ENCODE measurements at places on chromosomes 6 and 20.

- DNase-seq, result no peak
Observed at GRCh38 chr20:38840894-38841470, 35.5 kb downstream of the PPP1R16B start.

DNA sequence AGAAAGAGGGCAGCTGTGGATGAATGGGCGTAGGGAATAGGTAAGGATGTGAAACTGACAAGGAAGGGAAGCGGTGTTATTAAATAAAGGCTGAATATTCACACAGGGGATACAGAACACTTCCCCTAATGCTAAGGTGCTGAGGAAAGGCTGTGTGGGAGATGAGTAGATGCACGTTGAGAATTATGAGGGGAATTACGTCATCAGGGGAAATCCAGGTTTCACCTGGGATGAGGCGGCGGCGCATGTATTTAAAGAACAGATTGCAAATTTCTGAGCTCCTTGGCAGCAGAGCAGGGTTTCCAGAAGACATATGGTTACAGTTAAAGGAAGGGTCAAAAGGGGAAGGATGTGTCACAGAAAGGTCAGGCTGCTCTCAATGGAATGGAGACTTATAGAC lies 28.7 kb upstream of the EDN1 start:
- DNase-seq, result no peak

DNA sequence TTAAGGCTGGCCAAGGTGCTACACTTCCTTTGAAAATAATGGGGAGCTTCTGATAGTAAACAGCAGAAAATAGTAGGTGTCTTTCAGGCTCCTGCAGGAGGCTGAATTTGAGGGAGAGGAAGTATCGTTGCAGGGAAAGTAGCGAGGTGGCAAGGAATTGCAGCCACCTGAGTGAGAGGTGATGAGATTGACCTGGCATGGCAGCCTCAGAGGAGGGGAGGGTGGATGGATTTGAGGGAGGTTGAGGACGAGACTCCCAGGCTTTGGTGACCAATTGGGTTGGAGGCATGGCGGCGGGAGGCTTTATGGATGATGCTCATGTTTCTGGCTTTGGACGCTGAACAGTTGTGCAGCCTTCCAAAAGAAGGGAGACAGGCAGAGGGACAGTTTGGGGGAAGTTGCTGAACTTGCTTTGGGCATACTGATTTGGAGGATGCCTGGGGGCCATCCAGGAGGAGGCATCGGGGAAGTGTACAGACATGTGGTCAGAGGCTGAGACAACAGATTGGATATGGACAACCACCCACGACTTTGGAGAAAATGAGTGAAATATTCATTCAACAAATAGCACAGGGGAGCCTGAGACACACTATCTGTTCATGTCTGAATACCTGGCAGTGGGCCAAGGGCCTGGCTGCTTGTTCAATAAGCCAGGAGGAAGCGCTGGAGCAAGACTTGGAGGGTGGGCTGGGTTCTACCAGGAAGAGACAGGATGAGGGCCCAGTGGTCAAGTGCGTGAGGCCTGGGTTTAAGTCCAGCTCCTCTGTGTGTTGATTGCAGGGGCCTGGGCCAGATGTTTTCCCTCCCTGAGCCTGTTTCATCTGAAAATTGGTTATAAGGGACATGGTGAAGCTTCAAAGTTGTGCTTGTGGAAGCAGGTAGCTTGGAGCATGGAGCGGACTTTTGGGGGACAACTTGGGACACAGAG lies 113.2 kb downstream of the CEBPB start:
- no peak for DNase-seq

DNA sequence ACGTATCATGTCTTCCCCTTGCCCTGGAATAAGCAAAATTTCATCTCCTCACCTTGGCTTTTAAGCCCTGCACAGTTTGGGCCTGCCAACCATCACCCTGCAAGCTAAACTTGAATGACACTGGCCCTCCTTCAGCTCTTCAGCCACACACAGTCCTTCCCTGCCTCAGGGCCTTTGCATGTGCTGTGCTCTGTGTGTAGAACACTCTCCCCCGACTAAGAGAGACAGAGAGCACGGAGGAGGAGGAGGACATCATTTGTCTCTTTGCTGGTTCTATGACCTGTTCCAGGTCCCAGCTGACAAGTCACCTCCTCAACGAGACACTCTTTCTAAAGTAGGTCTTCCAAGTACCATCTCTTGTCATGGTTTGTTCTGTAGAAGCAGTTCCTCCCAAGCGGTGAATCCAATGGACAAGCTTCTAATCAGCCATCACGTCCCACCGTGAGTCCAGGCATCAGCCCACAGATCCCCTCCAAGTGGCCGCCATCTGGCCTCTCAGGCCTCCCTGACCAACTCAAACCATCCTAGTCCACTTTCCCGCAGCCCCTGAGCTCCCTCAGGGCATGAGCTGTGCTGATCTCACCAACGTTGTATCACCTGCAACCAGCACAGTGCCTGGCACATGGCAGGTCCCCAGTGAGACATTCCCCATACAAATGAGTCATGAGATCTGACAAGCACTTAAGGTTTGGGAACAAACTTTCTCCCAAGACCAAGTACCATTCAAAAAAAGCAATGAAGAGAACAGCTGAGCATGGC lies 30.5 kb downstream of the NFATC2 start:
- no peak for DNase-seq

DNA sequence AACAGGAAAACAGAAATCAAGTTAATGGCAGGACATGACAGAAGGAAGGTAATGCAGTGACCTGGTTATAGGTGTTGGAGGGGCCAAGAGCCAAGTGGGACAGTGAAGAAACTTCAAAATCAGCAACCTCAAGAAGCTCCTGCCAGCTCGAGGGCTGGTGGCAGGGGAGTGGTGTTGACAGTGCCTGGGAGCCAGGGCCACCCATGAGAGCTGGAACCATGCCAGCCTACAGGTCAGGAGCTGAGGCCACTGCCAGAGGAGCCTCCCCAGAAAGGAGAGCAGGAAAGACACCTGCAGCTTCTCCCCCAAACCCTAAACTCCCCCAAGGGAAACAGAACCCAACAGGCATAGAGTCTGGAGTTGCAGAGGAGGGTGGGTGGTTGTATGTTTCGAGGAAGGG lies 262.1 kb downstream of the LRFN2 start:
- DNase-seq, result no peak

DNA sequence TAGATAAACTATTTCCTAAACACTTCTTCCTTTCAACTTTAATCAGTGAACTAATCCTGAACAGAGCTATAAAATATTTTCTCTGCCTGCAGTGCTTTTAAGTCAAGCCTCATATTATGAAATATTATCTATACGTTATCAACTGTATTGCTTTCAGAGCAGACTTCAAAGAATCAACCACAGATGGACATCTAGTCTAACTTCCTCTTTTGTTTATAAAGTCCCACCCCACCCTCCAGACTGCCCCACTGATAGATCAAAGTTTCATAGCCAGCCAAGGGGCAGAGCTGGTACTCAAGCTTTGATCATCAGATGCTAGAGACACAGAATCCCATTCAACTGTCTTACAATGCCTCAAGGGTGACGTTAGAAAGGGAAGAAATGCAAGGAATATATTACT lies 308.3 kb downstream of the LAMA2 start:
- no peak for DNase-seq

DNA sequence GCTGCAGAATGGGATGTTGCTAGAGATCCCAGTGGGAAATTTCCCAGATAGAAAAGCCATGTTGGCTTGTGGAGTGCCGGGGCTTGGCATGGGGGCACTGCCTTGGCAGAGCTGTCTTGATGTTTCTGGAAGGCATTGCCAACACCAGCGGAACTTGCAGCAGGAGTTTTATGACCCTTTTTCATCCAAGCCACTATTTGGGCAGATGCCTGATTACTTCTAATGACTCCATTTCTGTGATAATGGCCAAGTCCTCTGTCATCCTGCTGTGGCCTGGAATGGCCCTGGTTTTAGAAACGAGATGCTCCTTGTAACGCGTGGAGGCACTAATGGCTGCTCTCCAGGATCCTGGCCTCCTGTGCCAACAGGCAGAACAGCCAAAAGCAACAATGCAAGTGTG lies 229.0 kb downstream of the ZNF217 start:
- DNase-seq, result no peak

DNA sequence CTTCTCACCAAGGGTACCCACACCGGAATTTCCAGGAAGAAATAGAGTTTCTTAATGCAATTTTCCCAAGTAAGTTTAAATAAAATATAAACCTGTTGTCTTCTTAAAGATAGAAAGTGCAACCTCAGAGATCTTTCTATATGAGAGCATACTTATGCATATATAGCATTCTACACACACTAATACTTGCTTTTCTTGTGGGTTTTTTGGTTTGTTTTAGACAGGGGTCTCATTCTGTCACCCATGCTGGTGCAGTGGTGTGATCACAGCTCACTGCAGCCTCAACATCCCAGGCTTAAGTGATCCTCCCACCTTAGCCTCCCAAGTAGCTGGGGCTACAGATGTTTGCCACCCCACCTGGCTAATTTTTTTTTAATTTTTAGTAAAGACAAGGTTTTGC lies 15.7 kb downstream of the AMD1 start:
- no peak for DNase-seq

DNA sequence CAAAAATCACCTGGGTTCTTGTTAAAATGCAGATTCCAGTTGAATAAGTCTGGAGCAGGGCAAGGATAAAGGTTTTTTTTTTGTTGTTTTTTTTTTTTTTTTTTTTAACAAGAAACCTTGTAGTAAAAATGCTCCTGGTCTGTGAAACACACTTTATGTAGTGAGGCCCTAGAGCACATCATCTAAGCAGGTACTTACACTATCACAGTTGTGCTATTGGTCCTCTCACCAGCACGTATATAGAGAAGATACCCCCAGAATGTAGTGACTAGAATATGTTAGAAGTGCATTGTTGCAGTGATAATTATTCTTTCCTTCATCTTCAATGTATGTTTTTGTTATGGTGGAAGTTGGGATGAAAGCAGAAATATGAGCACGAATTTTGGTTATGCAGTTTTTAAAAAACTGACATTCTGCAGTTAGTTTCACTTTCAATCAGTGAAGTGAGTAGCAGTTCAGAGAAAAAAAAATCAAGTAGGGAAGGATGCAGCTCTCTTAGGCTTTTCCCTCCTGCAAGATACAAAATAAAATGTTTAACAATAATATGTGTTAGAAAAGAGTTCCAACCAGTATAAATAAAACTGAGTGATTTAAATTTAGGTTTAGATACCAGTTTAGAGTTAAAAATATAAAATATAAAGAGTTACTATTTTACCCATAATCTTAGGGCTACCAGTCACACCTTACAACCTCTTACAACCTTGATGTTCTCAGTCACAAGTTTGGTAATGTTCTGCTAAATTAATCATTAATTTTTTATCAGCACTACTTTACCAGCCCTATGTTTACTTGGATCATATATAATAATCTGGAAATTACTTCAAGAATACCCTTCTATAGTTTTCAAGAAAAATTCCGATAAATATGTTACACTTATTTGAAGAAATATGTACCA lies 9.2 kb upstream of the DEFB113 start:
- no peak for DNase-seq

DNA sequence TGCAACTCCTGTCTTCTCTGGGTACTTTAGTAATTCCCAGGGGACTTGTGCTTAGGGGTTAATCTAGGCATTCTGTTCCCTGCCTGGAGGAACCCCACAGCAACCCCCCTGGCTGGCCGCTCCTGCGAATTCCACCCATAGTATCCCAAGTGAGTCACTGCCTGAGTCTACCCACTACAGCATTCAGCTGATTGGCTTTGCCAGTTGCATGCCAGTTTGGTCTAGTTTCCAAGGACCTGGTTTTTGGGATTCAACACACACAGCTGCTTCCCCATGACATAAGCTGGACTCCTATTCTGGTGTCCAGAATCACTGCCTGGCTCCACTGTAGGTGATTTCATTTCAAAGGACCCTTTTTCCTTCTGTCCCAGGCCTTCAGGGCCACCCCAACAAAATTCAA lies 40.3 kb downstream of the PLCG1 start:
- no peak for DNase-seq

GRCh38 chr20:13786143-13786828 lies 1.5 kb downstream of the NDUFAF5 start:
- no peak for DNase-seq

GRCh38 chr20:61560361-61560853 lies 308.3 kb downstream of the CDH4 start:
- no peak for DNase-seq

DNA sequence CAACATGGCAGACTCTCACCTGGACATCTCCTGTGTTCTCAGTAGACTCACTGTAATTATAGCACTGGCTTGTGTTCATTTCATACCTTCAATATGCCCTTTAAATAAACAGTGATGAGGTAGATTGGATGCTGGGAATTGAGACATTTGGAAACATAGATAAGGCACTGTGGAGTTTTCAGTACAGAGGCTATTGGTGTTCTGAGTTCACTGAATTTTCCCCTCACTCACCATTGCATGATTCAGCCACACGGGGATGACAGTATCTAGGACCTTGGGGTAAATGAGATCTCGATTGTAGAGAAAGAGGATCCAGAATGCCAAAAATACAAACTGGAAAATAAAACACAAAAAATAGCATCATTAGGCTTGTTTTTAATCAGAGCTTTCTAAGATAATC lies 12.6 kb downstream of the ADTRP start:
- DNase-seq, result no peak

DNA sequence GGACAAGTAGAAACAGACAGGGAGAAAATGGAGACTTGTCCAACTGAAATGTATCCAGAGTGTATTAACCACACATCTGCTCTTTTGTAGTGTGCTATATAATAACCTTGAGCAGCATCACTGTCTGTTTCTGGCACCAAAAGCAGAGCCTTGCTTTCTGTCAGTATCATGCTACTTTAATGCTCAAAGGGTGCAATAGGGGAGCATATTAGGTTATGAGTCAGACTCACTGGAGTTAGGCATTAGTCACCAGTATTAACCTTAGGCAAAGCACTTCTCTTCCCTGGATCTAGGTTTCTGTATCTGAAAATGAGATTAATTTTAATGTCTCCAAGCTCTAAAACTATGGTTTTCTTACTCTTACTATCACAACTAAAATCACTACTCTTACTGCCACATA lies 280.1 kb downstream of the TFAP2B start:
- DNase-seq, result no peak

DNA sequence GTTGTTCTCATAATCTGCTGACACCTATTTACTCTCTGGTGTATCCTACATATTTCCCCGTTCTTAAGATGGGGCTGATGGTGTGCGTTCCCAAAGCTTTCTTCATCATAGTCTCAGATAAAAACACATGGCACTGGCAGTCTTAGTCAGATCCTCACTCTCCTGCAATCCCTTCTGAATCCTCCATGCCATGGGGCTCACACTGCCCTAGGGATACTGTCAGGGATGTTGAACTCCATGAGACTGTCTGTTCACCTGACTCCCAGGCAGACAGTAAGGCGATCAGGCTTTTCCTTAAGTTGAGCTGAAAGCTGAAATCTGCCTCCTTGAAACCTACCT lies 76.0 kb downstream of the SLX4IP start:
- no peak for DNase-seq

- DNase-seq, result no peak
Observed at GRCh38 chr6:4369616-4370015, 234.2 kb upstream of the ECI2 start.

DNA sequence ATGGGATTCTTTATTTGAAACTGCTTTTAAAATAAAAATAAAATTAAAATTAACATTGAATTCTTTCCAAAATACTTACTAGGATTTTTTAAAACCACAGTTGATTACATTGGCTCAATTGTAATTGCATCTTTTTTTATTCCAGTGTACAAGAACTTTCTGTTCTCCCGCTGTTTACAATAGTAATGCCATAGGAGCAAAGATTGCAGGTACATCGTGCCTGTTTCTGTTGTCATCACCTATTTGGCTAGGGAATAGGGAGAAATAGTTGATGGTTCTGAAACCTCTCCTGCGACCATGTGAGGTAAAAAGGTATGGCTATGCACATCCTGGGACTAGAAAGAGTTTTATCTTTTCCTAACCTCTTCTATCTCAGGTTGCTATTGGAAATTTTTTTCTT lies 28.2 kb upstream of the RHAG start:
- no peak for DNase-seq

- DNase-seq, result no peak
Observed at GRCh38 chr6:100850174-100850573, 31.0 kb downstream of the ASCC3 start.

All from GM18507 (cell line).